ENCODE measurements at places on chromosomes 16 and 17.

GRCh38 chr17:37255432-37255831 is 120.4 kb upstream of the C17orf78 start:
- DNase-seq, result no peak

DNA sequence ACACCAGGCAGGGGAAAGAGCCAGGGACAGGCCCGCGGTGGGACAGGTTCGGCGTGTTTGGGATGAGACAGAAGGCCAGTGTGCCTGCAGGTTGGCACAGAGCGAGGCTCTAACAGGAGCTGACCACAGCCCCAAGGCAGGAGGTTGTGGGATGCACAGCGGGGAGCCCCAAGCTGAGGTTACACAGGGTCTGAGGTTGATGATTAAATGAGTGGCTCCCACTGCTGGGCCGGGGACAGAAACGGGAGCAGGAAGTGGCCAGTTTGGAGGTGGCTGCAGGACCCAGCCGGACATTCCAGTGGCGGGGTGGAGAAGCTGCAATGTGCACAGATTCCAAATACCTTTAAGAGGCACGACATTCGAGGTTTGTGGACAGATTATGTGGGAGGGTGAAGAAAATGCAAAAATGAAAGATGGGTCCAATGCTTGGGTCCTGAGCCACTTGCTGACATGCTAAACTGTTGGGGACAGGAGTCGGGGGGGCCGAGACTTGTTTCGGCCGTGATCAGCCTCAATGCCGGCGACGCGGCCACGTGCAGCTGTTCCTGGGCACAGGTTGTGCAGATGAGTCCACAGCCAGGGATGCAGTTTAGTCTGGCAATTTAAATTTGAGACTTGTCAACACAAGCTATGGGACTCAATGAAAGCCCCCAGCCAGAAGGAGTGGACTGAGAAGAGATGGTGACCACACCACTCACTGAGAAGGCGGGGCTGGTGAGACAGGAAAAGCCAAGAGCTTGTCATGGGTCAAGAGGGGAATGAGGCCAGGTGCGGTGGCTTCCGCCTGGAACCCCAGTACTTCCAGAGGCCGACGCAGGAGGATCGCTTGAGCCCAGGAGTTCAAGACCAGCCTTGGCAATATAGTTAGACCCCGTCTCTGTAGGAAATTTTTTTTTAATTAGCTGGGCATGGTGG is 8.7 kb downstream of the ENPP7 start:
- no peak for DNase-seq

DNA sequence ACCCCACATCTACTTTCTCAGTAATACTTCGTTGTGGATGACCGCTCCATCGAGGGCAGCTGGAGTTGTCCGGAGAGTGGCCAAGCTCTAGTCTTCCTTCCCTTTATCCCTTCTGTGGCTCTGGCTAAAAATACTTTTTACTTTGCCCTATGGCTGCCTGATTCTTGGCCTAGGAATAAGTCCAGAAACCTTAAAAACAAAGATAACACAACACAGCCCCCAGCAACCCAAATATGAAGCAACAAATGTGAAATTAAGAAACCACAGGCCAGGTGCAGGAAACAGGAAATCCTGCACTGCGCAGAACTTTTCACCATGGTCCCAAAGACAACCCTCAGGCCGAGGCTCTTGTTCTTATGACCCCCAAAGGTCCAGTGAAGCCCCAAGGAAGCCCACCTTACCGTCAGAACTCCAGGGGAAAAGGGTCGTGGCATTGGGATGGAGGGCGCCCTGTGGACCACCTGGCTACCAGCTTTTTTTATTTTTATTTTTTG is 26.0 kb downstream of the TK2 start:
- no peak for DNase-seq

DNA sequence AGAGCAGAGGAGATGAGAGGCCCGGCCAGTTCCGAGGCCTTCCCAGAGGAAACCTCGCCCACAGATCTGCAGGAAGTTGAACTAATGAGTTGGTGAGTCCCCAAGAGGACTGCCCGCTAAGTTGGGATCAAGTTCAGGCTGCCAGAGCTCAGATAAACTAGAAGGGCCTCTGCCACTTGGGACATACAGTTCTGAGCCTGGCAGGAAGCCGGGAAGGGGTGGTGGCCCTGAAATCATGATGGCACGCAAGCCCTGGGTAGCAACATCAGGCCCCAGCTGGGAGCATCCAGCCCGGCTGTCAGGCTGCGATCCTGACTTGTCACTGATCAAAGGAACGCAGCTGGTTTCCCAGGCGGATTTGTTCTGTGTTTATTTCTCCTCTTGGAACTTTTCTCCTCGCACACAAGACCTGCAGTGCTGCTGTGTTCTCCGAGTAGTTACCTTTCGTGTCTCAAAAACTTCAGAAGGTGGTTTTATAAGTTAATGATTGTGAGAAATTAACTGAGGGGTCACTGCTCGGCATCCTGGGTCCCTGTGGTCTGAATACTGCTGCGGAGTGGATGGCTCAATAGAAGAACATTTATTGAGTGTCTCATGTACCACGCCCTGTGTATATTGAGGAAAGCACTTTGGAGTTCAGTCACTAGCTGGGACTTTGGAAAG is 8.0 kb upstream of the WFDC1 start:
- DNase-seq, result no peak

GRCh38 chr17:45144199-45145034 is 3.9 kb upstream of the HEXIM1 start:
- no peak for DNase-seq
